Esophagus squamous epithelium (tissue), 5 donors: ENCODE measurements at places on chromosomes 12 and 14. TPM values are rescaled to one million over a fixed set of nuclear protein-coding genes. Genes with fewer than 3 reads are reported as not detected.
A peak's percentile ranks its signal among the peaks of the same experiment; 100 is the strongest.

DNA sequence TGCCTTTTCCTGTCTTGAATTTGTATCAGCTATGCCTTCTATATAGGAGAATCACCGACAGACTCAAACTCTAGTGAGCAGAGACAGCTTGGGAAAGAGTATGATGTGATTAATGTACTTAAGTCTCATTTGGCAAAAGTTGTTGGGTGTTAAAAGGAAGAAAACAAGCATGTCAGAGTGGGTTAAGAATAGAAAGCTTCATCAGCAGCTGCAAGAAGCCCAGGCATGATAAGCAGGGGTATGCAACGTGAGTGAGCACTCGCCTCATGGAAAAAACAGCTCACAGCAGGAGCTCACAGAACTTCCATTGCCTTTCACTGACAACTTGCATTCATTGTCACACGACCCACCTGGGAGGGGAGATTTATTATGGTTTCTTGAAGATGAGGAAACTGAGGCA is 35.9 kb upstream of the WNK1 start:
- no peaks in the 10 kb centered on the region for H3K4me1 ChIP-seq
- H3K4me3 ChIP-seq = no peak overlapping the region
- DNase-seq = no peak
- no peak overlapping the region for H3K27ac ChIP-seq
- H3K27me3 ChIP-seq = no peaks in the 10 kb centered on the region

- H3K27ac ChIP-seq = no peak overlapping the region
- H3K27me3 ChIP-seq = no peaks in the 10 kb centered on the region
- no peak overlapping the region for H3K4me3 ChIP-seq
- H3K4me1 ChIP-seq = no peaks in the 10 kb centered on the region
- H3K36me3 ChIP-seq = no peaks in the 10 kb centered on the region
Measured at GRCh38 chr12:60148109-60148508, 552.3 kb downstream of the SLC16A7 start.

DNA sequence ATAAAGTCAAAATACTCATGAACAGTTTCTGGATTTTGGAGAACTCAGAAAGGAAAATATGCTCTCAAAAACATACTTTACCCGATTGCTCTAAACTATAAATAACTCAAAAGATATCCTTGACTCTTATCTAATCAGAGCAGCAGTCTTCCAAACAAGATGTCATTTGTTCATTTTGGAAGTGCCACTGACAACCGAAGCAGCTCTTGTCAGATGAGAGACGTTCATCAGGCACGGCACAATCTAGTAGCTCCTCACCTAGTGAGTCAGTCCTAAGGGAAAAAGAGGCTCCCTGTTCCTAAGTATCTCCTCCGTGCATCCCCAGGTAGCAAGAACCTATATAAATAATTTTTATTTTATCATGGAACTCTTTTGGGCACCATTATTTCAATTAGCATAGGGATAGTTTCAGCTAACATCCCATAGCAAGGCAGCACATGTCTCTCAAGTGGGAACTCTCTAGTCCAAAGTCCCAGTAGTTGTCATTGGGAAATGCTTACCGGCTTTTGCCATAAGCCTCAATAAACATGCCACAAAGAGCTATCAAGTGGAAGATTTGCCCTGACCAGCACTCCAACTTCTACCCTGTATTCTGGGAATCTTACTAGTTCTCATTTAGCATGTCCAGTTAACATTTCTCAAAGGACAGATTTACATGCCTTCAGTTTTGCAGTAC is 14.1 kb upstream of the TMEM263 start:
- no peak for DNase-seq
- H3K27me3 ChIP-seq = no peaks in the 10 kb centered on the region
- no peaks in the 10 kb centered on the region for H3K4me1 ChIP-seq
- H3K4me3 ChIP-seq = no peak overlapping the region
- no peaks in the 10 kb centered on the region for H3K36me3 ChIP-seq

DNA sequence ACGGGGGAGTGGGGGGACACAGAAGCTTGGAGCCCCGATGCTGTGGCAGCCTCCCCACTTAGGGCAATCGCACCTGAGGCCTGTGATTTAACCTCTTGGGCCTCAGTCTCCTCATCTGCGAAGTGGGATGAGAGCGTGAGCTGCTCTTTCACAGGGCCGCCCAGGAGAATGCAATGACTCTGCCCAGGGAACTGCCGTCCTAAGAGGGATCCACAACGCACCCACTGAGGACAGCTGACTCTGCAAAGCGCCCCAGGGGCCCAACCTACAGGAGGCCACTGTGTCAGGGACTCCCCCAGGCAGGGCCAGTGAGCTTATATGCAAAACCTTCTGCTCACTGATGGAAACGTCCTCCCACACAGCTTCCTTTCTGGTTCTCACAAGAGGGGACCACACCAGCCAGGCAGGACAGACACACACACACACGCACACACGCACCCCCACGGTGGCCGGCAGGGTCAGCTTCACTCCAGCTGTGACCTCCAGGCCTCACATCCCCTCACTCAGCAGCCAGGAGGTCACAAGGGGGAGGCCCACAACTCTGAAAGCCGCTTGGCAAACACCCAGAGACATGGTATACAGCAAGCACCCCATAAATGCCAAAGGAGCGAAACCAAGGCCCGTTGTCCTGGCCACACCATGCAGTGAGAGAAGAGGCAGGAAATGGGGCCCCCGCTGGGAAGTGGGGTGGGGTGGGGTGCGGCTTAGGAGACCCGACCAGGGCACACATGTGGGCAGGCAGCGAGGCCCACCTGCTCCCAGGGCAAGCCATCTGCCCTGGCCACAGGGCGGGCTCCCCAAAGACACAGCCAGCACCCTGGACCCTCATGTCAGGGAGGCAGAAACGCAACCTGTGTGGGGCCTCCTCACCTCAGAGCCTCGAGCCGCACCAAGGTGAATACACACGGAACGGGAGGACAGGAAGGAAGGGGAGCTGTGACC is 73.3 kb downstream of the NCOR2 start:
- no peaks in the 10 kb centered on the region for H3K27me3 ChIP-seq
- H3K4me1 ChIP-seq = peaks cover 28% of the 10 kb centered on the region
- no peak overlapping the region for H3K27ac ChIP-seq
- peaks cover 11% of the 10 kb centered on the region for H3K36me3 ChIP-seq
- no peak for DNase-seq

DNA sequence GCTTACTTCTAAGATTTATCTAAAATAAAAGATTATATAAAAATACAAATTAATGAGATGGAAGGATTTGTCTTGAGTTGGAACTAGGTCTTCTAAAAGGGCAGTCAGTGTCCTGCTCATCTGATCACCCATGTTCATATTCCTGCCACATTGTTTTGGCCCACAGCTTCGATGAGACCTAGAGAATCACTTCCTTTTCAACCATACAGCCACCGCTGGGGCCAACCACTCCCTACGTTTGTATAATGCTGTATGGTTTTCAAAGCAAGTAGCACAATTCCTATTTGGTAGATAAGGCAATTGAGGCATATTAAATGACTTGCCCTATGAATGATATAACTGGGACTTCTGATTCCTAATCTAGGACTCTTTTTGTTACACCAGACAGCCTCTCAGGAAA is 249.4 kb downstream of the ZFP36L1 start:
- no peak overlapping the region for H3K4me3 ChIP-seq
- H3K27me3 ChIP-seq = no peaks in the 10 kb centered on the region
- H3K27ac ChIP-seq = peak overlapping the region; percentile 99
- peaks cover 43% of the 10 kb centered on the region for H3K4me1 ChIP-seq
- H3K36me3 ChIP-seq = no peaks in the 10 kb centered on the region

GRCh38 chr12:92138144-92138543 is 7.5 kb downstream of the BTG1 start:
- H3K27me3 ChIP-seq = no peaks in the 10 kb centered on the region
- peak overlapping the region; percentile 11 for H3K4me3 ChIP-seq
- no peak for DNase-seq
- peak overlapping the region; percentile 67 for H3K27ac ChIP-seq
- H3K36me3 ChIP-seq = no peaks in the 10 kb centered on the region

- no peak overlapping the region for H3K4me3 ChIP-seq
- no peaks in the 10 kb centered on the region for H3K36me3 ChIP-seq
- H3K27me3 ChIP-seq = no peaks in the 10 kb centered on the region
- no peaks in the 10 kb centered on the region for H3K4me1 ChIP-seq
- no peak for DNase-seq
Measured at GRCh38 chr14:42374332-42374731, 767.7 kb downstream of the LRFN5 start.

GRCh38 chr14:20687362-20688166 is 1.0 kb upstream of the ANG start:
- no peak overlapping the region for H3K27ac ChIP-seq
- no peak overlapping the region for H3K4me3 ChIP-seq
- no peaks in the 10 kb centered on the region for H3K27me3 ChIP-seq
- no peaks in the 10 kb centered on the region for H3K36me3 ChIP-seq

- DNase-seq = no peak
- no peak overlapping the region for H3K4me3 ChIP-seq
- H3K4me1 ChIP-seq = no peaks in the 10 kb centered on the region
Measured at GRCh38 chr12:74980510-74980909, 229.1 kb downstream of the KCNC2 start.

- peak overlapping the region; percentile 98 for H3K27ac ChIP-seq
- peaks cover 13% of the 10 kb centered on the region for H3K36me3 ChIP-seq
- peak overlapping the region; percentile 83 for H3K4me3 ChIP-seq
- H3K27me3 ChIP-seq = no peaks in the 10 kb centered on the region
- peaks cover 39% of the 10 kb centered on the region for H3K4me1 ChIP-seq
Measured at GRCh38 chr12:123387508-123388176, 3.7 kb downstream of the KMT5A start.

DNA sequence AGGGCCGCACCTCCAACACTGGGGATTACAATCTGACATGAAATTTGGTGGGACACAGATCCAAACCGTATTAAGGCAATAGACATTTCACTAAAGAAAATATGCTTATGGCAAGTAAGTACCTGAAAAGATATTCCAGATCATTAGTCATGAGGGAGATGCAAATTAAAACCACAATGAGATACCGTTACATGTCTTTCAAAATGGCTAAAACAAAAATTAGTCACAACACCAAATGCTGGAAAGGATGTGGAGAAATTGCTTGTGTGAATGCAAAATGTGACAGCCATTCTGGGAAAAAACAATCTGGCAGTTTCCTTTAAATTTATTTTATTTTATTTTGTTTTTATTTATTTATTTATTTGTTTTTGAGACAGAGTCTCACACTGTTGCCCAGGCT is 82.3 kb upstream of the PTGDR start:
- no peak overlapping the region for H3K27ac ChIP-seq
- no peak for DNase-seq
- no peaks in the 10 kb centered on the region for H3K36me3 ChIP-seq
- no peaks in the 10 kb centered on the region for H3K4me1 ChIP-seq
- H3K4me3 ChIP-seq = no peak overlapping the region
- H3K27me3 ChIP-seq = no peaks in the 10 kb centered on the region

GRCh38 chr14:94009767-94010166 is 12.7 kb downstream of the CCDC197 start:
- H3K27me3 ChIP-seq = peaks cover 35% of the 10 kb centered on the region
- H3K27ac ChIP-seq = no peak overlapping the region
- no peak overlapping the region for H3K4me3 ChIP-seq
- peaks cover 6% of the 10 kb centered on the region for H3K4me1 ChIP-seq
- no peak for DNase-seq

DNA sequence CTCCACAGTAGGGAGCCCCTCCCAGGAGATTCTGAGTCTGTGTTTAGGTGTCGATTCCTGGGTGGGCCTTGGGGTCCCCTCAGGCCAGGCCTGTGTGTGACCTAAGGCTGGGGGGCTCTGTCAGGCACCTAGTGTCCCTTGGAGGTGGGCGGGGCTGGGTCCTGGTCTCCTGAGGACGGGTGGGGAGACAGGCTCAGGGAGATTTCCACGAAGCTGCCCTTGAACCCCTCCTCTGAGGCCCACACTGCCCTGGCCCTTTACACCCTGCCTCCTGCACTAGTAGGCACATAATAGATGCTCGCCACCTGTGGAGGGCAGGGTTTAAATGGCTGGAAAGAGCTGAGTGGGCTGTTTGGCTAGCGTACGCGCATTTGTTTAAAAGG is 32.9 kb downstream of the MEG3 start:
- no peaks in the 10 kb centered on the region for H3K36me3 ChIP-seq
- H3K27ac ChIP-seq = no peak overlapping the region
- no peak overlapping the region for H3K4me3 ChIP-seq
- no peaks in the 10 kb centered on the region for H3K4me1 ChIP-seq
- no peaks in the 10 kb centered on the region for H3K27me3 ChIP-seq
- DNase-seq = no peak

GRCh38 chr14:54719406-54719805 is 152.5 kb downstream of the SAMD4A start:
- H3K27ac ChIP-seq = no peak overlapping the region
- no peaks in the 10 kb centered on the region for H3K4me1 ChIP-seq
- H3K36me3 ChIP-seq = no peaks in the 10 kb centered on the region
- no peak for DNase-seq
- H3K27me3 ChIP-seq = no peaks in the 10 kb centered on the region

- peaks cover 22% of the 10 kb centered on the region for H3K36me3 ChIP-seq
- H3K27ac ChIP-seq = peak overlapping the region; percentile 96
- no peak for DNase-seq
- peak overlapping the region; percentile 76 for H3K4me3 ChIP-seq
- H3K27me3 ChIP-seq = no peaks in the 10 kb centered on the region
- H3K4me1 ChIP-seq = peaks cover 51% of the 10 kb centered on the region
Measured at GRCh38 chr12:57519796-57520052, 590 bp downstream of the DDIT3 start.

GRCh38 chr14:22986508-22987054 is 4.2 kb upstream of the AJUBA start:
- no peak overlapping the region for H3K27ac ChIP-seq
- no peak overlapping the region for H3K4me3 ChIP-seq
- H3K4me1 ChIP-seq = no peaks in the 10 kb centered on the region
- no peaks in the 10 kb centered on the region for H3K27me3 ChIP-seq
- DNase-seq = peak; percentile 19

GRCh38 chr12:46553911-46554310 is 181.3 kb upstream of the SLC38A2 start:
- H3K36me3 ChIP-seq = no peaks in the 10 kb centered on the region
- peaks cover 86% of the 10 kb centered on the region for H3K4me1 ChIP-seq
- H3K4me3 ChIP-seq = no peak overlapping the region
- no peak for DNase-seq

DNA sequence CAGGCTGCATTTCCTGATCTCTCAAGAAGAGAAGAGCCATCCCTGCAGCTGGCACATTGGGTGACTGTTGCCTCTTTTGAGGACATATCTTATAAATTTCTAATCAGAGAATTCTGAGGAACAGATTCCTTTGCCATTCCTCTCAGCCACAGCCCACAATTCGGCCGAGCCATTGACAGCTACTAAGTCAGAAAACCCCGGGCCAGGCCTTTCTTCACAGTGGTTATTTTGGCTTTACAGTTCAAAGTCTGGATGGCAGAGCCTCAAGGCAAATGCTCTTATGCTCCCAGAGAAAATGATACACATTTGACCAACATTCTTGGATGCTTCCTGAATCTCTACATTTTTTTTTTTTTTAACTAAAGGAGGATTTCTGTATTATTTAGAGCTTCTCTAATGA is 138.4 kb upstream of the FRMD6 start:
- no peaks in the 10 kb centered on the region for H3K27me3 ChIP-seq
- DNase-seq = no peak
- H3K4me3 ChIP-seq = no peak overlapping the region
- no peak overlapping the region for H3K27ac ChIP-seq

- no peaks in the 10 kb centered on the region for H3K36me3 ChIP-seq
- no peak overlapping the region for H3K27ac ChIP-seq
- DNase-seq = no peak
- peaks cover 9% of the 10 kb centered on the region for H3K4me1 ChIP-seq
- H3K4me3 ChIP-seq = no peak overlapping the region
Measured at GRCh38 chr14:49915085-49915484, 22.2 kb downstream of the ARF6 start.

The BTBD6 gene
- total RNA-seq = 52.7 TPM

The JAG2 gene
- 20.7 TPM for total RNA-seq

The PRH2 gene
- total RNA-seq = 7.0 TPM

The RERGL gene
- total RNA-seq = 6.0 TPM

The LBHD2 gene
- total RNA-seq = not detected

The KMT2D gene
- total RNA-seq = 49.9 TPM

The HOXC6 gene
- 1.1 TPM for total RNA-seq
